Tibial nerve (tissue), 4 donors: ENCODE measurements at places on chromosomes 13 and 19. TPM values are rescaled to one million over a fixed set of nuclear protein-coding genes. Genes with fewer than 3 reads are reported as not detected.

GRCh38 chr13:107669391-107669993 is 545.8 kb downstream of the LIG4 start:
- no peaks in the 10 kb centered on the region for H3K36me3 ChIP-seq
- no peak overlapping the region for H3K27ac ChIP-seq
- no peak overlapping the region for H3K4me3 ChIP-seq
- no peak for DNase-seq
- H3K4me1 ChIP-seq: no peaks in the 10 kb centered on the region
- H3K27me3 ChIP-seq: no peaks in the 10 kb centered on the region

- no peaks in the 10 kb centered on the region for H3K27me3 ChIP-seq
- H3K27ac ChIP-seq: no peak overlapping the region
- no peaks in the 10 kb centered on the region for H3K36me3 ChIP-seq
- no peaks in the 10 kb centered on the region for H3K4me1 ChIP-seq
- H3K4me3 ChIP-seq: no peak overlapping the region
These were observed 164.6 kb downstream of the TNFSF13B start for GRCh38 chr13:108433976-108434755.

DNA sequence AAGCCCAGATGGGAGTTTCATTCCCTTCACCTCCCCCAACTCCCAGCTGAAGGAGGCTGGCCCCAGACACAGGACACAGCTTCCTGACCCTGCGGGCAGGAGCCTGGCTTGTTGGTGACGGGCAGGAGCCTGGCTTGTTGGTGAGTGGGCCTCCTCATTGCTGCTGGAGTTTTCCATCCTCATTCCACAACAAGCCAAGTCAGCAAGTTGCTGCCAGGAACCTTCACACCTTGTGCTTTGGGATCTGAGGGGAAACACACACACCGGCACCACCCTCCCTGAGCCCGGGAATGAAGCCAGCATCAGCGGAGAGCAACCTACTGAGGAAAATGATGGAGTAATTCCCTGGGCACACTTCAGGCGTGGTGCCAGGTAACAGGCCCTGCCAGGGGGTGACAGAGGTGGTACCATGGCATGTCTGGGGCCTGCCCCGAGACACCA is 74.9 kb downstream of the ALOX5AP start:
- H3K36me3 ChIP-seq: no peaks in the 10 kb centered on the region
- no peak for DNase-seq
- no peaks in the 10 kb centered on the region for H3K27me3 ChIP-seq
- peaks cover 24% of the 10 kb centered on the region for H3K4me1 ChIP-seq
- H3K4me3 ChIP-seq: no peak overlapping the region
- no peak overlapping the region for H3K27ac ChIP-seq

DNA sequence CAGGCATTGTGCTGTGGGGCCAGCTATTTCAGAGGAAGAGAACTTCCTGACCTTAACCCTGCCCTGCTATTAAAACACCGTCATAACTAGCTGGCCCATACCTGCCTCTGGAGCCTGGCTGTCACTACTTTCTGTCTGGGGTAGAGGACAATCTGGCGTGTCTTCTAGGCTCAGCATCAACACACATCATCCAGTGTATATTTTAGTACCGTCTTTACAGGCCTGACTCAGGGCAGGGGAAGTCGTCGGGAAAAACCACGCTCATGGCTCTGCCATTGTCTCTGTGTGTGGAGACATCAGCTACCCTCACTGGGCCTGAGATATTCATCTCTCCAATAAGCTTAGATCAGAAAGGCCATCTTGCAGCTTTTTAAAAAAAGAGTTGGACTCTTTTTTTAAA is 151.1 kb downstream of the KATNAL1 start:
- H3K36me3 ChIP-seq: no peaks in the 10 kb centered on the region
- no peaks in the 10 kb centered on the region for H3K27me3 ChIP-seq
- H3K27ac ChIP-seq: no peak overlapping the region
- DNase-seq: no peak
- no peaks in the 10 kb centered on the region for H3K4me1 ChIP-seq
- H3K4me3 ChIP-seq: no peak overlapping the region

- DNase-seq: no peak
- peaks cover under 1% of the 10 kb centered on the region for H3K4me1 ChIP-seq
- no peak overlapping the region for H3K27ac ChIP-seq
- H3K4me3 ChIP-seq: no peak overlapping the region
These were observed 883 bp downstream of the NPHS1 start for GRCh38 chr19:35851213-35852028.

- H3K4me3 ChIP-seq: no peak overlapping the region
- no peak overlapping the region for H3K27ac ChIP-seq
These were observed 150.3 kb upstream of the TSHZ3 start for GRCh38 chr19:31499281-31500196.

DNA sequence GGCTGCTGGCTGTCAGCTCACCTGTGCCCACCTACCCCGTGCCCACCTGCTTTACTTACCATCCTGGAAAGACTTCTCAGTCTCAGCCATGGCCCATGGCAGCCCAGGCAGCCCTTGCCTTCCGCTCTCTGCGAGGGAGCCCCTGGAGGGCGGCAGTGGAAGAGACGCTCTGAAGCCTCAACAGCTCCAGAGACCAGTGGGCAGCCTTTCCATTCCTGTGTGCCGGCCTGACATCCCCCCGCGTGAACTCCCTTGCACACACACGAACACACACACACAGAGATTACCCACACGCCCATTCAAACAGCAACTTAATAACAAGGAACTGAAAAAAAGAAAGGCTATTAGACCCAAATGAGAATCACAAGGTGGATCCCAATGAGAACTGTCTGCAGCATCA is 14.2 kb upstream of the RASA3 start:
- no peaks in the 10 kb centered on the region for H3K27me3 ChIP-seq
- DNase-seq: no peak
- H3K4me1 ChIP-seq: peaks cover 20% of the 10 kb centered on the region
- no peak overlapping the region for H3K4me3 ChIP-seq

The FCGBP gene
- 122 TPM for total RNA-seq

The PGLYRP1 gene
- not detected for total RNA-seq

The SYCN gene
- total RNA-seq: not detected
